NCI-H1436 (cell line): ENCODE measurements at places on chromosomes 3 and 15.

- DNase-seq: no peak
These were observed 10.7 kb downstream of the LRTM1 start for GRCh38 chr3:54917174-54917573.

DNA sequence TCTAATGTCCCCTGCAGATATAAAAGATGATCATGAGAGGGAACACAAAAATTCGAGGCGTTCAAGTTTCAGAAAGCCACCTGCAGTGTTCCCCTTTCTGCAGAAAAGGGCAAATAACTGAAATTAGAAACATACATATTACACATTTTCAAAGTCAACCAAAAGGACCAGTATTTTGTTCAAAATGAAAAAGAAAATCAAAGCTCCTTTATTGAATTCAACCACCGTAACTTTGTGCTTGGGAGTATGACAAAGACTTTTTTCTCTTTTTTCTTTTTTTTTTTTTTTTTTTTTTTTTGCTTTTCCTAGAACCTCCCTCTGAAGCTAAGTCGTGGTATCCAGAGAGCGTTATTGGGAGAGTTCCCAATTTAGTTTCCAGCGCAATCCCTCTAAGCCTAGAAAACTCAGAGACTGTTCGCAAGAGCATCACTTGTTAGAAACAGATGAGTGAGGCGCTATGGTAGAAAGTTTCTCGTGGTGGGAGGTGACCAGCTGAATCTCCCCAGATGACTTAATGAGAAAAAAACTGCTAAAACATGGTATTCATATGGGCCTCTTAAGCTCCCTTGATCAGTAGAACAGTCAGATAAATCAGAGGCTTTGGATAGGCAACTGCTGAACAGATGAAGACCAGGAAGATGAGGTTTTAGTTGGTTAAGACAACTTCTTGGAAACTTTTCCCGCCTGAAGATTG lies 77.4 kb downstream of the MB21D2 start:
- DNase-seq: no peak

- DNase-seq: no peak
These were observed 114.8 kb downstream of the MYLK start for GRCh38 chr3:123769356-123769743.

DNA sequence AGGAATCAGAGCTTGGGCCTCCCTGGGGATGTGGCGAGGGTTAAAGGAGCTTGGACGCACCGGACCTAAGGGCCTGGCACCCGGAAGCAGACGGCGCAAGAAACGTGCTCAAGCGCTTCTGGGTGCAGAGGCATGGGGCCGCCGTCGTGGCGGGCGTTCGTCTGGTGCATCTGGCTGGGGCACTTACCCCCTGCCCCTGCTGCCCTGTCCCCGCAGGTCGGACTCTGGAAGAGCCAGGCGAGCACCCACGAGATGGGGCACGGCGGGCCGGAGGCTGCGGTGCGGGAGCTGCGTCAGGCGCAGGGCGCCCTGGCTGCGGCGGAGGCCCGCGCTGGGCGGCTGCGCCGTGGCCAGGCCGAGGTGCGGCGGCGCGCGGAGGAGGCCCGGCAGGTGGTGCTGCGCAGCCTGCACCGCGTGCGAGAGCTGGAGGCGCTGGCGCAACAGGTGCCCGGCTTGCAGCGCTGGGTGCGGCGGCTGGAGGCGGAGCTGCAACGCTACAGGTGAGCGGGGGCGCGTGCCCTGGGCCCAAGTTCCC lies 2.5 kb downstream of the EFCC1 start:
- peak; percentile 71 for DNase-seq

GRCh38 chr15:61038387-61038786 lies 190.7 kb downstream of the RORA start:
- peak; percentile 42 for DNase-seq

DNA sequence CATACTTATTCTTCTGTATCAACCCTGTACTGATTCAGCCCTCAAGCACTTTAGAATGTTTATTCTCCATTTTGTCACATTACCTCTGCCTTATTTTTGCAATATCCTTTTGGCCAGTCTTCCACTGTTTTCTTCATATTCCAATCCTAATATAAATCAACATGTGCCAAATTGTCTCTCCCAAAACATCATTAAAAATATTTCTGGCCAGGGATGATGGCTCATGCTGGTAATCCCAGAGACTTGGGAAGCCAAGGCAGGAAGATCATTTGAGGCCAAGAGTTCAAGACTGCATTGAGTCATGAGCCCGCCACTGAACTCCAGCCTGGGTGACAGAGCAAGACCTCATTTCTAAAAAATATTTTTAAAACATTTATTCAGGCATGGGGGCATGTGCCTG lies 641.4 kb upstream of the CBLB start:
- DNase-seq: no peak

GRCh38 chr15:80482696-80483095 lies 78.5 kb downstream of the ARNT2 start:
- DNase-seq: no peak

GRCh38 chr15:89457086-89457485 lies 39.3 kb downstream of the RHCG start:
- no peak for DNase-seq

DNA sequence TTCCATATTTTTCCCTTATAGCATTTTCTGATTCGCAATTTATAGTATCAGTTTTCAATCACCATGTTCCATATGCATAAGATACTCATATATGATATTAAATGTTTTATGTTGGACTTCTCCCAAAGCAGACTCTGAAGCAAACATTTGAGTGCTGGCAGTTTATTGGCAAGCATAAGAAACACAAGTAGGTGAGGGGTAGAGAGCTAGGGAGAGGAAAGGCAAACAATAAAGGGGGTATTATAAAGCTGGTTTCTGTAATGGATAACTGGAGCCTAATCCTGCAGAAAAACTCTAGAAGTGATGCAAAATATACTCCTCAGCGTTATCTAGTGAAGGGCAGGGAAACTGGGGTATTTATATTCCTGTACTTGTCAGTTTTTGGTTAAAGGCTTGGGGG lies 491.5 kb upstream of the TGFBR2 start:
- DNase-seq: no peak

- no peak for DNase-seq
These were observed 283.2 kb upstream of the SUCLG2 start for GRCh38 chr3:67937498-67938118.

- DNase-seq: no peak
These were observed 110.2 kb downstream of the PLCL2 start for GRCh38 chr3:16994854-16995525.

DNA sequence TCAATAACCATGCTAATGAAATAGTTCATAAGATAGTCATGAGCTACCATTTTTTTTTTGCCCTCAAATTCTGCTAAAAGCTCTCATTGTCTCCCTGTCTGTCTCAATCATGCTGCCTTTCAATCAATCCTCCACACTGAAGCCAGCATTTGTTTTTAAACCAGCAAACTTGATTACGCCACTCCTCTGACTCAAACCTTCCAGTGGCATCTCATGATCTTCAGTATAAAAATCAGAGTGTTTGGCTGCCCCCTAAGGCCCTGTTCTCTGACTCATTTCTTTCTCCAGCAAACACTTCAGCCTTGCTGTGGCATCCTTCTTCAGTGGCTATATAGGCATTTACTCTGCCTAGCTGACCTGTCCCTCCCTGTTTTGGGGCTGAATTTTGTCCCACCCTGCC lies 36.0 kb upstream of the EOMES start:
- DNase-seq: no peak

DNA sequence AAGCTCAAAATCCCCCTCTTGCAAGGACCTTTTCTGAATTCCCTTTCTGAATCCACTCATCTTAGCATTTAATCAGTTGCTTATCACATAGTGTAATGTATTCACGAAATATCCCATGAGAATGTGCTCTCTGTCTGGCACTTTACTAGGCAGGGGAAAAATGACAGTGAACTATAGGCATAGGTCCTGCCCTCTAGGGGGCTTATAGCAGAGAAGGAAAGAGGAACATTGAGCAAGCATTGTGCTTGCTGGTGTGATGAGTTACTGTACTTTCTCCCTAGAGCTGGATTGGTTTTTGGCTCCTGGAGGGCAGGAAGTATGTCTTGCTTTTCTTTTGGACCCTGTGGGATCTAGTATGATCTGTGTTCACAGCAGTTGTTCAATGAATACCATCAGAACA lies 26.5 kb downstream of the DUOX2 start:
- DNase-seq: no peak

DNA sequence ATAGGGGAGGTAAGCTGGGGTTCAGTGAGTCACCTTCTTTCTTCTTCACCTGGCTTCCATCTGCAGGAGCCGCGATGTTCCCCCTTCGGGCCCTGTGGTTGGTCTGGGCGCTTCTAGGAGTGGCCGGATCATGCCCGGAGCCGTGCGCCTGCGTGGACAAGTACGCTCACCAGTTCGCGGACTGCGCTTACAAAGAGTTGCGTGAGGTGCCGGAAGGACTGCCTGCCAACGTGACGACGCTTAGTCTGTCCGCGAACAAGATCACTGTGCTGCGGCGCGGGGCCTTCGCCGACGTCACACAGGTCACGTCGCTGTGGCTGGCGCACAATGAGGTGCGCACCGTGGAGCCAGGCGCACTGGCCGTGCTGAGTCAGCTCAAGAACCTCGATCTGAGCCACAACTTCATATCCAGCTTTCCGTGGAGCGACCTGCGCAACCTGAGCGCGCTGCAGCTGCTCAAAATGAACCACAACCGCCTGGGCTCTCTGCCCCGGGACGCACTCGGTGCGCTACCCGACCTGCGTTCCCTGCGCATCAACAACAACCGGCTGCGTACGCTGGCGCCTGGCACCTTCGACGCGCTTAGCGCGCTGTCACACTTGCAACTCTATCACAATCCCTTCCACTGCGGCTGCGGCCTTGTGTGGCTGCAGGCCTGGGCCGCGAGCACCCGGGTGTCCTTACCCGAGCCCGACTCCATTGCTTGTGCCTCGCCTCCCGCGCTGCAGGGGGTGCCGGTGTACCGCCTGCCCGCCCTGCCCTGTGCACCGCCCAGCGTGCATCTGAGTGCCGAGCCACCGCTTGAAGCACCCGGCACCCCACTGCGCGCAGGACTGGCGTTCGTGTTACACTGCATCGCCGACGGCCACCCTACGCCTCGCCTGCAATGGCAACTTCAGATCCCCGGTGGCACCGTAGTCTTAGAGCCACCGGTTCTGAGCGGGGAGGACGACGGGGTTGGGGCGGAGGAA lies 2.6 kb downstream of the ISLR2 start:
- no peak for DNase-seq

- no peak for DNase-seq
These were observed 11.2 kb downstream of the NUP210 start for GRCh38 chr3:13408890-13409289.

DNA sequence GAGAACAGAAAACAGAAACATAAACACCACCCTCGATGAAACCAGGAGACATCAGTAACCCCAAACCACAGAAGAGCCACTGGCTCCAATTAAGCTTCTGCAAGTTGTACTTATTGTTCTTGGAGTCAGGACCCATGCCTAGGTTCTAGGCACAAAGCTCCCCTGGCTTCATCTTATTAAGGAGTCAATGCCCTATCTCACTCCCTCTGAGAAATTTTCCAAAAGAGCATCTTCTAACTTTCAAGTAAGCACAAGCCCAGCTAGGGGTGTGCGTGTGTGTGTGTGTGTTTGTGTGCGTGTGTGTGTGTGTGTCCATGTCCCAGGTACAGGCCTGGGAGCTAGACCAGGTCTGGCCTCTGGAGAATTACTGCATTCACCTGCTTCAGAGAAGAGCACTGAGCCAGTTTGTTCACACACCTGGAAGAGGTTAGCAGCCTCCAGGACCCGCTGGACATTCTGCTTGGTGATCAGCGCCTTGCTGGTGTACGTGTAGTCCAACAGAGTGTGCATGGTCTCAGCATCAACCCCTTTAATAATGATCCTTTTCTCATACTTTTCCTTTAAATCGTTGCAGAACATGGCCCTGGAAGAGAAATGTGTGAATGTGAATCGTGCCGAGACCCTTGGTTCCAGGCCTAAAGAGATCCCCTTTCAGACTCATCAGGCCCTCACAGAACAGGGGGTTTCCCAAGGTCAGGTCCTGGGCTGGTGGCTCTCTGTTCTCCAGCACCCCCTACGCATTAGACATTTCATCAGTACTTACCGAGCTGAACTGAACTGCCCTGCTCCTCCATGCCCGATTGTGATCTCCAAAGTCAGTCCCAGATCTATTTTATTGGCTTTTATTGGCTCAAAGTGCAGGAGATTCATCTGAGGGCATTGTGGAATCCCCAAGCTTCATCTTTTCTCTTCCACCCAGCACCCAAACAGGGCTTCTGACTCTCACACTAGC lies 27.8 kb downstream of the KLHL6 start:
- no peak for DNase-seq

DNA sequence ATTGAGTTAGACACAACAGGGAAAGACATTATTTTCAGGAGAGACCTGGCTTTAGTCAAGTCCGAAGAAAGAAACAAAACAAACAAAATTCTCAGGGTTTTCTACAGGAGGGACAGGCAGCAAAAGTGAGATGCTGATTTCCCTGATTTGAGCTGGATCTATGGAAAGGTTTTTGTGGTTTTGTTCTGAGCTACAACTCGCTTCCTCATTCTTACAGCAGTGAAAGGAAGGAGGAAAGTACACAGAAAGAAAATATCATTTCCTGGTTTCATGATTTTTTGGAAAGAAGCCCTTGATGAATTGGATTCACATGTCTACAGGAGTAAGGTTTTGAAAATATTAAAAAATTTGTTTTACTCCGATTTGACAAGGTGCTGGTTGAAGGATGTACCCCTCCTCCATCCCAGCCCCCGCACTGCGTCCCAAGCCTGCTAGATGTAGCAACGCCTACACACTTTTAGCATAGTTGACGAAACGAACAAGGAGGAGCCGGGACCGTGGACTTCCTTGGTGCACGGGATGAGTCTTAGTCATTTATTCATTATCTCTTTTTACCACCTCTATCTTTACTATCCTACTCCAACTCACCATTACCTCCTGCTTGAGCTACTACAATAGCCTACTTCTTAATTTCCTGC lies 10.8 kb downstream of the PRICKLE2 start:
- no peak for DNase-seq

DNA sequence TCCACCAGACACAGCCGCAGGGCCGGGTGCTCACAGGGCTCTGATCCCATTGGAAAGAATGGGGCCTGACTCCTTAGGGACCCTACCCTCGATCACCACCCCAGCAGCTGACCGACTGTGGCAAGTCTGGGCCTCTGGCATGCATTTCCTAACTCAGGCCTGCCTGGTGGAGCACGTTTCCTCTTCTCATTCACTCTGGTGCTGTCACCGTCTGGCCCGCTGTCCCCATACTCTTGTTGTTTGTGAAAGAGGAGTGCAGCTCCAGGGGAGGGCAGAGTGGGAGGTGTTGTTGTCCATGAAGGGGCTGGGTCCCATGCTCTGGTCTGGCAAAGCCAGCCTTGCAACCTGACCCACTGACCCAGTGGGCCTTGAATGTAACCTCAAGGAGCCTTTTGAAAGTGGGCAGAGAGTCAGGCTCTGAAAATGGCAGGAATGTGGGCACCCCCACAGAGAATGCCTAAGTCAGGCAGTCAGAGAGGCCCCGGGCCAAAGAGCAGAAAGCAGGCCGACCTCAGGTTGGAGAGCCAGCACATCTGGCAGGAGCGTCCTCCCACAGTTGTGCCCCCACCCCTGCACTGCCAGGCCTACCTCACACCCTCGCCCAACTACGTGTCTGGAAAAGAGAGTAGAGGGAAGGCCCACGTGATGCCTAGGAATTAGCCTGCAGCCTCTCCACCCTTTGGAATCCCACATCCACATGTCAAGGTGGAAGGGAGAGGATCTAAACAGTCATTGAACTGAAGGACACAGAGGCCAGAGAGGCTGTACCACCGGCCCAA lies 10.9 kb downstream of the SEMA7A start:
- DNase-seq: no peak
